Activated CD4-positive, alpha-beta T cell treated with anti-CD3 and anti-CD28 coated beads, Interleukin-2, Interleukin-6, amounts not matched to agents 100 ng/mL and 50 ng/mL, durations not matched to agents 16 hours and 8 hours (primary cell): ENCODE measurements at places on chromosomes 7 and 10.

DNA sequence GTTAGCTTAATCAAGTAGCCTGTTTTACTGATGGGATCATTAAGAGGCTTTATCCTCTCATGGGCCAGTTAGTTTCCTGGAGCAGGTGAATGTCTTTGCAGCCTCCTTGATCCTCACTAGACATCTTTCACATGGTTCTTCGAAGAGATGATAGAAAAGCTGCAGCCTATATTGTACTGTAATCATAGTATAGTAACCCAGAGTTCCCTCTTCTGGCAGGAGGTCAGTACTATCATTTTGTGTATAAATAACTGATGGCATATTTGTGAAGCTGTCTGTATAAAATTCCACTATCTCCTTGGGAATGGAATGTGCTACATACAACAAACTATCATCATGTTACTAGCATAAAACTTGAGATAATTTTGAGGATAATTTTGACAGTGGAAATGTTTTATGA is 123.8 kb upstream of the PRPS1L1 start:
- DNase-seq: no peak

DNA sequence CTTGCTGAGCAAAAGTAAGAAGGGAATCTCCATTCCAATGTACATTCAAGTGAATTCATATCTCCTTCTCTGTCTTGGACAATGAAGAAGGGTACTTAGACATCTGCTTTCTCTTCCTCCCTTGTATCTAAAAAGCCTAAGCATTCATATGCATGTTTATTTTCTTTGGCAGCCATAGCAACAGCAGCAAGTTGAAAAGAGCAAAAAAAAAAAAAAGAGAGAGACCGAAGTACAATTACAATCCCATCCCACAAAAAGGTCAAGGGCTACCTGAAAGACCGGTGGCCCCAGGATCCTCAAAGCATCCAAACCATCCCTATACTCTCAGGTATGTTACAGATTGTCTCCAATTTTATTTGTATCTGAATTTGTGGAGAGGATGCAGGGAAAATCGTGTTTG is 4.1 kb downstream of the OR2F1 start:
- DNase-seq: no peak

DNA sequence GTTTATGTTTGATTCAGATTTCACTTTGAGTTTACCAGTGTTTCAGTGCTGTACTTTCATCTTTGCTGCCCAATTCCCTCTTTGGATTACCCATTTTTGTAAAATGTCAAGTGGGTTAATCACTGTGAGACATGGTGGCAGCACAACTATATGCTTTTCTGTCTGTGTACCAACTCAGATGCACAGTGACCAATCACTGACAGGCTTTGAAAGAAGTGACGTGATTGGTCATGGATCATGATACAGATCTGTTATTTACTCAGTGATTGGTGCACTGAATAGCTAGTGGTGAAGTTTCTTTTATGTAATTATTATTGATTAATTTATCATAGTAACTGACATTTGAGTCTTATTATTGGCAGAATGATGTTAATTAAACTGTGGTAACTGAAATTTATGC is 126.9 kb downstream of the SDK1 start:
- peak; percentile 7 for DNase-seq

- DNase-seq: peak; percentile 85
Measured at GRCh38 chr7:4791738-4792536, 16.5 kb downstream of the AP5Z1 start.

DNA sequence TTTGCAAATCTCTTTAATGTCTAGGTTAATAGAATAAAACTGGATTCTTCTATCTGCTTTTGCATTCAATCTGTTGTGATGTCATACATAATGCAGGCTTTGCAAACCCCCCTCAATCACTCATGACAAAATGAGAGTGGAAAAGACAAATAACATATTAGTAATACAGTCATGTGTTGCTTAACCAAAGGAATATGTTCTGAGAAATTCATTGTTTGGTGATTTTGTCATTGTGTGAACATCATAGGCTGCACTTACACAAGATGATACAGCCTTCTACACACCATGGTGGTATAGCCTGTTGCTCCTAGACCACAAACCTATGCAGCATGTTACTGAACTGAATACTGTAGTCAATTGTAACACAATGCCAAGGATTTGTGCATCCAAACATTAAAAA is 87.3 kb upstream of the SEC61G start:
- DNase-seq: no peak

- DNase-seq: no peak
Measured at GRCh38 chr10:133568287-133568614, 2.9 kb upstream of the SYCE1 start.

DNA sequence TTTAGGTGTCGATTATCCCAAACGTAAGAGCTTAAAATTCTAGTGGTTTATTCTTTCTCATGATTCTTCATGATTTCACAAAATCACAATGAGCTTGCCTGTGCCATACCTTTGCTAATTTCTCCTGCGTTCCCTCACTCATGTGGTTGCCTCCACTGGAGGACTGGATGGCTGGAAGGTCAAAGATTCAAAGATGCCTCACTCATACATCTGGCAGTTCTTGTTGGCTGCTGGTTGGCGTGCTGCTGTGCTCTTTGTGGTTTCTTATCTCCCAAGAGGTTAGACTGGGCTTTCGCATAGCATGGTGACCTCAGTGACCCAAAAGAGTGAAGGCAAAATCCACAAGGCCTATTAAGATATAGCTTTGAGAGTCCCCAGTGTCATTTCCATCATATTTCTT is 877.6 kb upstream of the AUTS2 start:
- no peak for DNase-seq

DNA sequence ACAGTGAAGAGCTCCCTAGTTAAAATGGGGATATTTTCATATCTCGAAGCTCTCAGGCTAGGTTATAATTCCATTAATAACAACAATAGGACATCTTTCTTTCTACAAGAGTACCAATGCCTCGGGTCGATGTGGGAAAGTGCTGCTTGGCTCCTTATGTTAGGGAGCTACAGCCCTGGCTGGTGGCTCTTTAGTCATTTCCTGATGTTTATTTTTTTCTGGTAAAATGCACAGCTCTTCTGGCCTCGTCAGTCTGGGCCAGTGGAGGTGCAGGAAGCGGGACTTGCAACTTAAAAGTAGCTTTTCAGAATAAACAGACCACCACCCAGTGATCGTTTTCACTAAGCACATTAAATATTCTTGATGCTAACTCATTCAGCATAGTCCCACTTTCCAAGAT is 58.3 kb downstream of the MKX start:
- DNase-seq: no peak

- no peak for DNase-seq
Measured at GRCh38 chr10:132973903-132974241, 31.5 kb upstream of the CFAP46 start.

DNA sequence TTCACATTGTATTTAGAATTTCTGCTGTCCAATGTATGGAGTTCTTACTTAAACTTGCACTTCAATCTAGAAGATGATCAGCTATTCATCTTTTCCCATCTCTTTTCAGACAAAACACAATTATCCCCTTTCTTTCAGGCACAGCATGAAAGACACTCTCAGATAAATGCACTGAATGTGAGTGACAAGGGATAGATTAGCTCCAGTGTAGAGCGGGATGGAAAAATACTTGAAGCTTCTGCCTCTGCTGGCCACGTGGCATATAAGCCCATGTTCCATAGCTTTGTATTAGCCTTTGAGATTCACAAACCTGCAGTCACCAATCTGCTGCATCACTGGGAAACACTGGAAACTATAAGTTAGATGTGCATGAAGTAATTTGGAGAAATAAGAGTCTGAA is 162.2 kb upstream of the FAM3C start:
- DNase-seq: no peak

GRCh38 chr10:76432016-76433012 is 1000.9 kb downstream of the LRMDA start:
- no peak for DNase-seq

DNA sequence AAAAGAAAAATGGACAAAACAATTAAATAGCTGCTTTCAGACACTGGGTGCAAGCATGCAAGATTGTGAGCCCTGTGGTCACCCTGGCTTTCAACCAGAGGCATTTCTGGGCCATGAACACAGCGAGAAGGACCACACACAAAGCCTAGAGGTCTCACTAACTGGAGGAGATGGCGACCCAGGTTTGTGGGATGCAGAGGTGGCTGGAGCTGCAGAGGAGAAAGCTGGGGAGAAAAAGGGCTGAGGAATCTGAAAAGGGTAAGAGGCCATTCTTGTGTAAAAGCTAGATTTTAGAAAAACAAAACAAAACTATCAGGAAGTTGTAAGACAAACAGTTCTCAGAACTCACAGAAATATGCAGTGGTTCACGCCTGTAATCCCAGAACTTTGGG is 30.1 kb upstream of the PTPRN2 start:
- no peak for DNase-seq

GRCh38 chr10:61350068-61350467 is 103.1 kb downstream of the TMEM26 start:
- no peak for DNase-seq

GRCh38 chr7:12162415-12163113 is 48.5 kb upstream of the TMEM106B start:
- DNase-seq: no peak

DNA sequence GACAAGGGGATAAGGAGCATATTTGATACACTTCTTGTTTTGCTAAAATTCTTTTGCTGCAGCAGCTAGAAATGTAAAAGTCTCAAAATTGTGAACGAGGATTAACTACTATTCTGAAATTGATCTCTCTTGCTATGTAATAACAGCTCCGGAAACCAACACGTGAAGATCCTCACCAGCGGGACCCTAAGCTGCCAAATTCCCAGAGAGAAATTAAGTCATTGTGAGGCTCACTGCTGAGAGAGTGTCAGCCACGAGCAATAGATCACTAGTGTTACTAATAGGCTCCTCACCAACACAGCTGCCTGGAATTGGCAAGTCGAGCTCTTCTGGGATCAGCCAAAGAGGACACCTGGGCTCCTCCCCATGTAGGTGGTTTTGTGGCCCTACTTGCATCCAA is 5.6 kb upstream of the VWA2 start:
- DNase-seq: no peak

DNA sequence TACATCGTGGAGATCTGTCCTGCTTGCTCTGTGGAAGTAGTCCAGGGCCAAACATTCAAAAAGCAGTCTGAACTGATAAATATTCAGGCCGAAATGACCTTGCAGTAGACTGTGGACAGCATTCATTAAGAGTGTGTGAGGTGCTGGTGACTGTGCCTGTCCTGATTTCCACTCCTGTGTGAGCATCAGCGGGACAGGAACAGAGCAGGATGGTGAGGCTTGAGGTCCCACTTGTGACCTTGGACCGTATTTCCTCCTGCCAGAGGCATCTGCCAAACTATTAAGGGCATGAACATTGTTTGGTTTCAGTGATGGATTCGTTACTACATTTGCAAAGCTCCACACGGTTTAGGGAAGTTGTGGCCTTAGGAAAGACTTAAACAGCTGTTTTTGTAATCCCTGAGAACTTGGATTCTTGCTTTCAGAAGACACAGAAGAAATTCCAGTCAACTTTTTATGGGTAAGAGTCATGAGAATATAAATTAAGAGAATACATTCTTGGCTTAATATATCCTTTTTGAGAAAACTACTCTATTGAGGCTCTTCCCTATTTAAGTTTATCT is 32.8 kb downstream of the CCNY start:
- no peak for DNase-seq

- DNase-seq: peak; percentile 72
Measured at GRCh38 chr10:110008518-110009339, 945 bp downstream of the ADD3 start.

GRCh38 chr7:129615018-129615417 is 3.5 kb downstream of the NRF1 start:
- peak; percentile 70 for DNase-seq

- DNase-seq: no peak
Measured at GRCh38 chr10:98000346-98000745, 30.1 kb downstream of the CRTAC1 start.

- DNase-seq: no peak
Measured at GRCh38 chr10:32205670-32206069, 141.3 kb downstream of the EPC1 start.

- DNase-seq: no peak
Measured at GRCh38 chr10:84948644-84949043, 620.3 kb downstream of the CCSER2 start.

DNA sequence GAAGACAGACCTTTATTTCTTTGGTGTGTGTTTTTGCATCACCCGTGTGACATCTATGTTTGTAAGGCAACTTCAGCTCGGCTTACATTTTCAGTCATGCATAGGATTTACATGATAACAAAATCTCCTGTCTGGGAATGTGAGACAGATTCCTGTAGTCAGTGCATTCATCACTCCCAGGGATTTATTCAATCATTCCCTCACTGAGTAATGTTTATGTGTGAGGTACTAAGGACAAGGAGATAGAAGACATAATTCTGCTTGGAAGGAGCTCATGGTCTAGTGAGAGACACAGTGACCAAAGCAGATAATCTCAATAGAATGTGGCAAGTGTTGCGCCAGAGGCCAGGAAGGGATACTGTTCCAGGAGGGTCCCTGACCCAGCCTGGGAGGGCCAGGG is 35.2 kb upstream of the BMPER start:
- no peak for DNase-seq

- no peak for DNase-seq
Measured at GRCh38 chr7:123727071-123727837, 21.5 kb downstream of the WASL start.

DNA sequence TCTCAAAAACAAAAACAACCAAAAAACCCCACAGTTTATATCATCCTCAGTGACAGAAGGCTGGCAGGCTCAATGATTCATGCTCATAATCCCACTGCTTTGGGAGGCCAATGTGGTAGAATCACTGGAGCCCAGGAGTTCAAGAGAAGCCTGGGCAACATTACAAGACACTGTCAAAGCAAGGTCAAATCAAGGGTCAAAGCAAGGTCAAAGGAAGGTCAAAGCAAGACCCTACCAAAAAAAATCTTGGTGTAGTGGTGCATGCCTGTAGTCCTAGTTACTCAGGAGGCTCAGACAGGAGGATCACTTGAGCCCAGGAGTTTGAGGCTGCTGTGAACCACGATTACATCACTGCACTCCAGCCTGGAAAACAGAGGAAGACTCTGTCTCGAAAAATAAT is 14.2 kb upstream of the NPC1L1 start:
- no peak for DNase-seq

- no peak for DNase-seq
Measured at GRCh38 chr10:24526085-24526649, 197.5 kb downstream of the ARHGAP21 start.

- DNase-seq: no peak
Measured at GRCh38 chr7:80748363-80749042, 110.1 kb downstream of the CD36 start.

DNA sequence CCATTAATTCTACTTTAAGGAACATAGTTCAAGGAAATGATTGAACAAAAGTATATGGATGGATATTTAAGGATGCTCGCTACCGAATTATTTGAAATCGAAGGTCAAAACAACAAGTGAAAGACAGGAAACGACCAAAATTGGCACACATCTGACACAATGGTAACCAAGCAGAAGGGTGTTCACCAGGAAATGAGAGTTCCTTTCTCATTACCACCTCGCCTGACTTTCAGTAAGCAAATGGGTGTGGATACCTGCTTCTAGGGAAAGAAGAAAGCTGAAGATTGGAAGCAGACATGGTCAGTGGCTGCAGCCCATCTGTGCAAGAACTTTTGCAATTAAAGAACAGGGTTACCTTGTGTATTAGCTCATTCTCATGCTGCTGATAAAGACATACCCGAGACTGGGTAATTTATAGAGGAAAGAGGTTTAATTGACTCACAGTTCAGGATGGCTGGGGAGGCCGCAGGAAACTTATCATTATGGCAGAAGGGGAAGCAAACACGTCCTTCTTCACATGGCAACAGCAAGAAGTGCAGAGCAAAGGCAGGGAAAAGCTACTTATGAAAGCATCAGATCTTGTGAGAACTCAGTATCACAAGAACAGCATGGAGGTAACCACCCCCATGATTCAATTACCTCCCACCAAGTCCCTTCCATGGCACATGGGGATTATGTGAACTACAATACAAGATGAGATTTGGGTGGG is 6.2 kb upstream of the TMEM273 start:
- DNase-seq: peak; percentile 50

GRCh38 chr7:105876964-105877601 is 684 bp upstream of the ATXN7L1 start:
- DNase-seq: no peak
